Left hindlimb (tissue), 1 donor: ENCODE measurements at places on chromosomes 16 and 17.
A peak's percentile ranks its signal among the peaks of the same experiment; 100 is the strongest.

- peak; percentile 63 for DNase-seq
These were observed at the start of gene DNASE1L2 for GRCh38 chr16:2236337-2237101. TSS of gene DNASE1L2 (plus strand) at chr16:2236444. CDS start at chr16:2236817, 373 bp downstream.

DNA sequence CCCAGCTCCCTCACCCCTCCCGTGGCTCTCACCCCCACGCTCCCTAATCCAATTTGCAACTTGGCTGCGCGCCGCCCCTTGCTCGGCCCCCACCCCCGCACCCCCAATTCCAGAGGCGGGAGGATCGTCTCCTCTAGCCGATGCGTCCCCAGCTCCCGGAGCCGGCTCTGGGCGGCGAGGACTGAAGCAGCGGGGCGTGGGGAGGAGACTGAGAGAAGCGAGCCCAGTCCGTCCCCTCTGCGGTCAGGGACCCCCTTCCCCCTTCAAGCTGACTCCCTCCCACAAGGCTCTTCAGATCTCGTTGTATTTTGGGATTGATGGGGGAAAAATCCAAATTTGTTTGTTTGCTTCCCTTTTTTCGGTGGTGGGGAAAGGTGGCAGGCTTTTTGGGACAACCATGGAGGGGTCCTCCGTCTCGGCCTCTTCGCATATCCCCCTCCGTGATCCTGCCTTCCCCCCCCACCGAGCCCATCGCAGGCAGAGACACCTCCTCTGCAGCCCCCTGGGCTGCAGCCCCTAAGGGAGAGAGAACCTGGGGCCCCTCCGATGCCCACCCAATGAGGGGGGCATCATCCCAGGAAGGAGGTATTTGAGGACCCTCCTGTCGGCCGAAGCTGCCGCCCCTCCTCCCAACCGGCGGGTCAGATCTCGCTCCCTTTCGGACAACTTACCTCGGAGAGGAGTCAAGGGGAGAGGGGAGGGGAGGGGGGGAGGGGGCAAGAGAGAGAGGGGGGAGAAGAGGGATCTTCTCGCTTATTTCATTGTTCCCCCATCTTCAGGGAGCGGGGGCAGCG, 466 bp downstream of the NEUROD2 start:
- DNase-seq, result no peak

- DNase-seq, result no peak
These were observed 40.7 kb downstream of the SNX20 start for GRCh38 chr16:50640391-50640790.

- no peak for DNase-seq
These were observed 1.1 kb upstream of the PIK3R6 start for GRCh38 chr17:8868529-8868951.

- peak; percentile 64 for DNase-seq
These were observed 975 bp downstream of the CHD9 start for GRCh38 chr16:53055541-53056391.
